ENCODE measurements at places on chromosomes 12 and 14.

DNA sequence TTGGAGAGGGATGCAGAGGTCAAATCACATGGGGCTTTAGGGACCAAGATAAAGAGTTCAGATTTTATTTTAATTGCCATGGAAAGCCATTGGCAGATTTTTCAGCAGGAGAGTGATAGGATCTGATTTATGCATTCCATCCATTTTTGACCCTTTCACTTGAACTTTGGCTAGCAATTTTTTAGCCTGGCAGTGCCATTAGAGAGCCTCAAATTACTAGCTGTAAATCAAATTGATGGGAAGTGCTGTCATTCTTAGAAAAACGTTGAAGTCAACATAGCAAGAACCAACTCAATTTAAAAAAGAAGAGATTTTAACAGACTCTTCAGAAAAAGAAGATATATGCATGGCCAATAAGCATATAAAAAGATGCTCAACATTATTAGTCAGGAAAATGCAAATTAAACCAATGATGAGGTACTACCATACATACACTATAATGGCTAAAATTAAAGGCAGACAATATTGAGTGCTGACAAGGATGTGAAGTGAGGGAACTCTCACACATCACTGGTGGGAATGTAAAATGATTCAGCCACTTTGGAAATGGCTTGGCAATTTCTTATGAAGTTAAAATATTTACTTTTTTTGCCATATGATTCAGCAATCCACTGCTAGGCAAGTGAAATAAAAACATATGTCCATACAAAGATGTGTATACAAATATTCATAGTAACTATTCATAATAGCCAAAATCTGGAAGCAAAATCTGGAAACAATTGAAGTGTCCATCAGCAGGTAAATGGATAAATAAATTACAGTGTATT lies 89.7 kb downstream of the PTCSC3 start:
- DNase-seq, result no peak

GRCh38 chr12:91406920-91407341 lies 224.3 kb upstream of the DCN start:
- no peak for DNase-seq

DNA sequence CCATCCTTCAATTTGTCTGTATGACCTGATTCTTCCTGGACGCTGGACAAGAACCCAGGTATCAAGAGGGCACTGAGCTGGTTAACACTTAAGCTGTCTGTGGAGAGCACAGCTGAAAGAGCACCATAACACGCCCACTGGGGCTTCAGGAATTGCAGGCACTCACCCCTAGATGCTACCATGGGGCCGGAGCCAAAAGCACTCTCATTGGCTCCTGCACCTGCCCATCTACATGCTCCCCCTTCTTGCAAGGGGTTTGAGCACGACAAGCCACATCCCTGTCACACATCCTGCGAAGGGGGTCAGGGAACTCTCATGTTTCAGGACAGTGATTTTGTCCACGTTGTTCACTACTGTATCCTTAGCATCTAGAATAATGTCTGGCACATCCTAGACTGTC lies 35.1 kb upstream of the TBC1D15 start:
- no peak for DNase-seq

DNA sequence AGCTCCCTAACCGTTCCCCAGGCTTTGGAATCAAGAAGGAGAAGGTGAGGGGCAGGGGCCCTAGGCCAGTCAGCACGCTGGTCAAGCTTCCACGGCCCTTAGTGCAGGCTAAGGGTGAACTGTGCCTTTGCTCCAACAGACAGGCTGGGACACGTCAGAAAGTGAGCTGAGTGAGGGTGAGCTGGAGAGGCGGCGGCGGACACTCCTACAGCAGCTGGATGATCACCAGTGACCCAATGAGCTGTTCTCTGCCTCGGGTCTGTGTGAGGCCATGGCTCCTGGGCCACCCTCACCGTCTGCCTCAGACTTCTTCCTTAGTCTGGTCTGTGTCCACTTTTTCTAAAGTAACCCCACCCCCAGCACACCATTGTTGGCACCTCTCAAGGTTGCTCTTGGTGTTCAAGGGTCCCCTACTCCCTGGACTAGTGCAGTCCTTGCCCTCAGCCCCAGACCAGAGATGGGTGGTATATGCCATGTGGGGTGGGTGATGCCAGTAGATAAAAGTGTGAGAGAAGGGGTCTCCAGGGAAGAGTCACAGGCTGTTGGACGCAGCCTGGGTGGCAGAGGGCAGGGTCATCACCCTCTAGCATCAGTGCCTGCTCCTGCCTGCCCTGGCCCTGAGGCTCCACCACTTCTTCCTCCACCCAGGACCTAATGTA lies 20.7 kb downstream of the PRPF40B start:
- no peak for DNase-seq

DNA sequence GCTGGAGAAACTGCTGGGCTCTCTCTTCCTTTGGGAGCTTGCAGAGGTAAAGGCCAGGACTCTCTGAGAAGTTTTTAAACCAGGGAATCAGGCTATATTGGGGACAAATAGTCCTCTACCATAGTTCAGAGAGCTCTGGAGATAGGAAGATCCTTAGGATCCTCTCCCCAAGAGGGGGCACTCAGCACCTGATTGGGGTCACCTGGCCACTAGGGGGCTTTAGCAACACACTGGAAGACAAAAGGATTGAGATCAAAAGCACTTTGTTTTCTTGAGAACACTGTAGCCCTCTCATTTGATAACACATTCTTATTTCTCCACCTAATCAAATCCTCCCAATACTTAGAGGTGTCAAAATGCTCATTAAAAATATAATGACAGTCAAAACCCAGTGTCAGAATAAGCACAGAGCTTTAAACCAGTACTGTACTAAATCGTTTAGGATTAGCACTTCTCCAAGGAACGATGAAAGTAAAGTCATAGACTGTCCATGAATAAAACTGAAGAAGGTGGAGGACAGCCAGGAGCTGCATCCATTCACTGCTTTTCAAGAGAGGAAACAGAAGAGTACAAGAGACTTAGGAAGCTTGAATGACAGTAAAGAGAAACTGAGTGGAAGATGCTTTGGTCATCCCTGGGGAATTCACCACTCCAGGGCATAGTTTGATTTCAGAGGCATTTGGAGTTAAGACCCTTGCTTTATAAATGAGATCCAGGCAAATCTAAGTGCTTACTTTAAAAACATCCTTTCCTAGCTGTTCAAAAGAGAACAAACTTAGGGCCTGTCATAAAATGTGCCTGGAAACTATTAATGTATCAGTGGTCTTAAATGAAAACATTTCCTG lies 26.5 kb downstream of the BMP4 start:
- no peak for DNase-seq

GRCh38 chr12:130431176-130431575 lies 93.5 kb downstream of the PIWIL1 start:
- DNase-seq, result no peak

DNA sequence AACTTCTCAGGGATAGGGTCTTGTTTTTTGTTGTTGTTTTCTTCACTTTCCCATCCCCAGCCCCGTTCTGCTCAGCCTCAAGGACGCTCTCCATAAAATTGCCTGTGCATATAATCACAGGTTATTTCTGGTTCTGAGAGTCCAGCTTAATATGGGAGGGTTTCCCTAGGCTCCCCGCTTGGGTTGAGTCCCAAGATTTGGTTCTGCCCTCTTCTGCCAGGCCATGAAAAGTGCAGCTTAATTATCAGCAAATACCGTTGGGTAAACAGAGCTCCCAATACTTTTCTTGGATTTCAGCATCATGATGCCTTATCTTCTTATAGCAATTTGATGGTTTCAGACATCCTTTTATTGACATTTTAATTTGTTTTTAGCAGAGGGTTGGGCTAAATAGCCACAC lies 75.6 kb downstream of the GRIN2B start:
- no peak for DNase-seq
